ENCODE measurements at places on chromosomes 11 and 22.

DNA sequence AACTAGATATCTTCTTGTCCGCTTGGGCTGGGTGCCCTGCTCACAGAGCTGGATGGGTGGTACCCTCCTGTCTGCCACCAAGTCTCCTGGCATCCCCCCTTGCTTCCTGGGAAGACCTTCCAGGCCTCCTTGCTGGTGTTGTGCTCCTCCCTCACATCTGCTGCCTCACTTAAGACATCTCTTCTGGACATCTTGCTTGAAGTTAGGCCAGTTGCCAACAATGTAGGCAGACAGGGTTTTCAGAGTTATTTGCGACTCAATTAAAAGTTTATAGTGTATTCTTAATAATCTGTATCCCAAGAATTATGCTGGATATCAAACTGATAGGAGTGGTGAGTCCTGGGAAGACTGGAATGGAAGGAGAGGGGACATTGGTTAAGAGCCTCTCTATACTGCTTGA is 64.0 kb upstream of the TNRC6B start:
- no peak for DNase-seq

GRCh38 chr11:79485694-79486093 is 44.9 kb upstream of the TENM4 start:
- DNase-seq: no peak

GRCh38 chr11:131851964-131852755 is 481.7 kb downstream of the NTM start:
- DNase-seq: no peak

- no peak for DNase-seq
These were observed 112.3 kb downstream of the TMPRSS5 start for GRCh38 chr11:113593698-113594308.

GRCh38 chr22:40094485-40094884 is 83.2 kb upstream of the TNRC6B start:
- DNase-seq: no peak

GRCh38 chr11:120134931-120135228 is 3.0 kb downstream of the TRIM29 start:
- no peak for DNase-seq

DNA sequence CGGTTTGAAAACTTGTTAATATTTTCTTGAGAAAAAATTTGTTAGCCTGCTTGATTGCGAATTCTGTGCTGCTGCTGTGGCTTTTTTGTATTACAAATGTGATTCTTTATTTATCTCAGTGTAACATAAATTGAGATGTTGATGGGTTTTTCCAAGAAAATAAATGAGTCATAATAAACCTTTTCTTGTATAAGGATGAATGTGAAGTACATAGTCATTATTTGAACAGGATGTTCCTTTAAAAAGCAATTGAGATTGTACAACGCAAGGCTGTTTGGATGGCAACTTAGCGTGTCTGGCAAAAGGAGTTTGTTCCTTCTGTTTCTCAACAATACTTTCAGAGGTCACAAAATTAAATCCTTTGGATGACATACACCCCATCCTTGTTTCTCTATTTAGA is 24.6 kb upstream of the CARD18 start:
- DNase-seq: no peak

DNA sequence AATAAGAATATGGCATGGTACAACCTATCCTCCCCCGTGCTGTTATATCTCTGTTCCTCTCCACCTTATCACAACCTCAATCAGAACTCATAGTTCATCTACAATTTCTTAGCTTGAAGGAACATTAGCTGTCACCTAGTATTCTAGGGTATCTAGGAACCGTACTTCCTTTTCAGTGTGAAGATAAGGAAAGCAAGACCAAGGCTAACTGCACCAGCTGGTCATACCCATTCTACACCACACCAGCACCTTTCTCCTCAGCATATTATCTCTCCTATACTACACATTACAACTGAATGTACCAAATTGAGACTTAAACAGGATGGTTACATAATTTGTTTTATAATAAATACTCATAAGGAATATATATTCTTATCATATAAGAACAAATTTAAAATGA is 73.1 kb downstream of the ARHGAP32 start:
- DNase-seq: no peak

GRCh38 chr11:114783805-114784204 is 105.5 kb downstream of the NXPE2 start:
- no peak for DNase-seq

DNA sequence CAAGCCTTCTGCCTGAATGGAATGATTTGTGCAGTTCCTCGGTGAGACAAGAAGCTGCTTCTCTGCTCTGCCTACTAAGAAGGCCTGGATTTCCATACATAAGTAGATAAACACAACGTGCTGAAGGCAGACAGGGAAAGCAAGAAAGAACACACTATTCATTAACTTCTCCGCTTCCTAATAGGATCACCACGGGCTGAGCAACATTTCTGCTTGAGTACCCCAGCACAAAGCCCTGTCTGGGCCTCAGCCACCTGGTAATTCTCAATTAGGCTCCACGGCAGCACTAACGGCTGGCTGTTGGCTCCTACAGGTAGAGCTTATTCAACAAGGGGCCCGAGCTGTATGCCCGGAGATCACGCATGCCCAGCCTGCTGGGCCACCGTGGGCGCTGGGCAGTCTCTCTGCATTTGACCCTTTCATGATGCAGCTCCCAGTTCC is 1156.6 kb downstream of the TBC1D22A start:
- DNase-seq: no peak

DNA sequence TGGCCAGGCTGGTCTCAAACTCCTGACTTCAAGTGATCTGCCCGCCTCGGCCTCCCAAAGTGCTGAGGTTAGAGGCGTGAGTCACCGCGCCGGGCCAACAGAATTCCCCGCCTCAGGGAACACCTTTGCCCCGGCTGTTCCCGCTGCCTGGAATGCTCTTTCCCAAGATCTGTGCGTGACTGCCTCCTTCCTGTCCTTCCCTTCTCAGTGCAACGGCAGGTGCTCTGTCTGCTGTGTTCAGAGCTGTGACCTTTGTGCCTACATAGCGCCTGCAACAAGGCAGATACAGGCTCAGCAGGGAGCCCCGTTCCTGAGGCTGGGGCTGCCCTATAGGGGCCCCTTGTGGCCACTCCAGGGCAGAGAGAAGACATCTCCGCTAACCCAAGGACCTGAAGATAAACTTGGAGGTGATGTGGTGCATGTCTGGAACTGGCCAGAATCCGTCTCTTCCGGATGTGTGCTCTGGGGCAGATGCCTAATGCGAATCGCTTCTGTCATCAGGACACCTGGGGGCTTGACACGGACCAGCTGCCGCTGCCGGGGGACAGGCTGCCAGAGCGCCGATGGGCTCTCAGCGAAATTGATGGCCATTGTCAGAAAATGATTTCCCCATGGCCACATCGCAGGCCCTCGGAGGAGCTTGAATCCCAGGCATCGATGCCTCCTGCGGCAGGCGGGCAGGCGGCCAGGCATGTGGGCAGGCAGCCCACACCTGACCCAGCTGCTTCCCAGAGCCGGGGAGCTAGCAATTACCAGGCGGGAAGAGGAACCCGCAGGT is 43.5 kb upstream of the TCF20 start:
- no peak for DNase-seq

- no peak for DNase-seq
These were observed 78.0 kb upstream of the PPARA start for GRCh38 chr22:46072110-46072881.

DNA sequence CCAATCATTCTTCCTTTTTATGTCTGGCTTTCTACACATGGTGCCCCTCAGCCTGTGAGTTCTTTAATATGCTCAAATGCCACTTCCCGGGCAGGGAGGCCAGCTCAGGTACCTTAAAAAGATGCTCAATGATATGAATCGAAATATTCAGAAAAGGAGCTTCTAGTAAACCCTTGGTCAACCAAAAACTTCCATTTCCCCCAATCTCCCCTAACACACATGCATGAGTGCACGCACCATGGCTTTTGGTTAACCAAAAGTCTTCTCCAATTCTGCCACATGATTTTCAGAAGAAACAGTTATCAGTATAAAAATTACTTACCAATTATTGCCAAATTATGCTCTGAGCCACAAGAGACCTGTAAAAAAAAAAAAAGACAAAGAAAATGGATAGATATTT is 135.0 kb downstream of the SERGEF start:
- no peak for DNase-seq

- no peak for DNase-seq
These were observed 22.1 kb upstream of the UCP3 start for GRCh38 chr11:74030723-74031676.

- no peak for DNase-seq
These were observed at the start of gene PLA2G3 for GRCh38 chr22:31139866-31140716. Gene PLA2G3 (minus strand): TSS chr22:31140508. CDS start chr22:31140354, 154 bp downstream.

- DNase-seq: no peak
These were observed 9.0 kb downstream of the KCNQ1OT1 start for GRCh38 chr11:2690596-2691354.

GRCh38 chr22:27617214-27617881 is 184.2 kb downstream of the MN1 start:
- no peak for DNase-seq

DNA sequence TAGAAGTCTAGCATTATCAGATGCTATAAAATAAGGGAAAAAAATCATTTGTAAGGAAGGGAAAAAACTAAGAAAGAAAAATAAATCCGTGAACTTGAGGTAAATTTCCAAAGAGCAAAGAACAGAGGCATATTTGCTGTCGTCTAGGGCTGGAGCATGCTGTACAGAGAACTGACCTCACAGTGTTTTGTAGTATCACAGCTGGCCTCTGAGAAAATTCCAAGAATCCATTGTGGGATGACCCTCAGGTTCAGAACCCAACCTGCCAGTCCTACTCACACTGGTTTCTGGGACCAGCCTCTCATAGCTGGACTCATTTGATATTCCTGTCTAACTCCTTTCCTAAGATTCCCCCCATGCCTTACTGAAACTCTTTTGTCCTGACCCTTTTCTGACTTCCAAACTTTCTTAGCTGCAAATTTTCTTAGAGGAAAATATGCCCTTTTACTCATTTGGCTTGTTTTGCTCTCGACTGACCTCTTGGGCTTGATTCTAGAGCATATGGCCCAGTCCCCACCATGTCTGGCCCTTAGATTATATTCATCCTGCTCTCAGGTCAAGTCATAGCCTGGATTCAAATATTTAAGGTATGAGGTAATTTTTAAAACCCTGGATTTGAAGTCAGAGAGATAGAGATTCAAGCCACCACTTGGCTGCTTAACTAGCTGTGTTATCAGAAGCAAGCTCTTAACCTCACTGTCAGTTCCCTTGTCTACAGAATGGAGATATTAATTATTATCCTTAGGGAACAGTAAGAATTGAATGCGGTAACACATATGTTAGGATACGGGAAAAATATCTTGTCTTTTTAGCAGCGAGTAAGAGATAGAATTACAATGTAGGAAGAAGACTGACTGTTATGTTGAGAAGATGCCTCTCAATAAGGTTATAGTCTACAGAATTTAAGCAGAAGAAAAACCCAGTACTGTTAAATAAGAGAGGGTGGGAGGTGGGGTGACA is 89.7 kb upstream of the KCNA4 start:
- no peak for DNase-seq

GRCh38 chr11:130614591-130614990 is 166.1 kb downstream of the ADAMTS15 start:
- no peak for DNase-seq

DNA sequence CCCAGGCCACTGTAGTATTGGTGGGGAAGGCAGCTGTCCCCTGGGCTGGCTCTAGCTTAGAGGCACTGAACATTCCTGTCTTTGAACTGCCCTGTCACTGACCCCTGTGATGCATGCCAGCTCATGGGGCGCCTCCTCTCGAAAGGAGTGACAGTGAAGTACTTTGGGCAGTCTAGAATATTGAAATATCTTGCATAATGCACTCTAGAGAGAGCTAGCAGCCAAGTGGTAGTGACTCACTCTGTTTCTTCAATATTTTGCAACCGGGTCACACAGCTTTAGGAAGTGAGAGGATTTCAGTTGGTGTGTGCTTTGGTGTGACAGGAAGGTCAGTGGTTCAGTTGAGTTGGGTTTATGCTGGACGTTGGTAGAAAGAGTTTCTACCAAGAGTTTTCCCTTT is 35.5 kb upstream of the ST14 start:
- peak; percentile 10 for DNase-seq

- no peak for DNase-seq
These were observed 6.4 kb downstream of the MUC5AC start for GRCh38 chr11:1163911-1164735.

- DNase-seq: no peak
These were observed 30.1 kb downstream of the HIRA start for GRCh38 chr22:19401483-19401882.

GRCh38 chr11:35911616-35912165 is 32.2 kb upstream of the LDLRAD3 start:
- no peak for DNase-seq

DNA sequence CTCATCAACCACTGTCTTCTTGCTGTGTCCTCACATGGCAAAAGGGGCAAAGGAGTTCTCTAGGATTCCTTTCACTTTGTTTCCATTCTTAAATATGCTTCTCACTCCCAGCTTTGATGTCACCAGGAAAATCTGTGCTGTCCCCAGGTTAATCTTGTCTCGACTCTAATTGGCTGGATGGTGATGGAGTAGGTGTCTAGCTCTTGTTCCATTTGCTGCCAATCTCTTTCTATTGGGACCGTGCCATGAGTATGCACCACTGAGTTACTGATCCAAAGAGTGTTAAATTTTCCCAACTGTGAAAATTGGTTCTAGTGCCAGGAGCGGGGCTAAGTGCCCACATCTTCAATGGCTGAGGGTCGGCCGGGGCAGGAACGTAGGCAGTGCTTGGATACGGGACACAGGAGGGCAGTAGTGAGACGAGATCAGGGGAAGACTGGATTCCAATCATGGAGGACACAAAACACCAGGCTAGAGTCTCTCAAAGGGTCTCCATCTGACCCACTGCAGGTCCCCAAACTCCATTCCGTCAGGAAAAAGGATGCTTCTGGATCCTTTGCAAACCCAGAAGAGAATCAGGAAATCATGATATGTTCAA is 47.7 kb upstream of the CSNK2A3 start:
- no peak for DNase-seq

DNA sequence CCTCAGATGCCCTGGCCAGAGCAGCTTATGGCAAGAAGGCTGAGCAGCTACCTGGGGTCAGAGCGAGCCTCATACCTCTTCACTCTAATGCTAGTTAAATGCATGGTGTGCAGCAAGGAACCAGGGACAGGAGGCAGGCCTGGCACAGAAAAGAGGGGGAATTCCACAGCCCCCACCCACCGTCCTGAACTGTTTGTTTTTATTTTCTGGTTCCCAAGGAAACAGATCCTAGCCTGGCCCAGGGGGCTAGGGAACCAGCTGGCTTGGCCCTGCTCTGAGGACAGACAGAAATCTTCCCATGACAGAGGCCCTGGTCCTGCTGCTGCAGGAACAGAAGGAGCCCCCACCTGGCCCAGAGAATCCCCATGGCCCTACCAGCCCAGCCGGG is 40.4 kb downstream of the SLCO2B1 start:
- no peak for DNase-seq

GRCh38 chr11:79100093-79100910 is 340.5 kb downstream of the TENM4 start:
- peak; percentile 72 for DNase-seq

DNA sequence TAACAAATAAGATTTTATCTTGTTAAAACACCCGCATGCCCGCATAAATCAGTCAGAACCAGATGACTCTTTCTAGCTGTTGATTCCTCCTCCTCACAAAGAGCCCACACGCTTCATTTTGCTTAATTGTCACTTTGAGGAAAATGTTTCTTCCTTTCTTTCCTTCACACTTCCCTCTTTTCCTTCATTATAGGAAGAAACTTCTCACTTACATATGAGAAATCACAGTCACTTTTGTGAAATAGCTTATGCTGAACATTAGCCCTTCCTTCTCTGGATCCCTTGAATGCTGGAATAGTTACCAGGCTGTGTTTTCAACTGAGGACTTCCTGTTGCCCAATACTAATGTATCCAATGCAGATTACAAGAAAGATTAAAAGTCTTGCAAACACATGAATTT is 5.8 kb downstream of the MS4A6E start:
- no peak for DNase-seq

GRCh38 chr22:48850658-48851287 is 976.9 kb downstream of the BRD1 start:
- DNase-seq: no peak

All from COLO829 (cell line).